ENCODE measurements at places on chromosomes 2 and 18.

GRCh38 chr2:47606172-47606571 is 176.8 kb upstream of the MSH6 start:
- no peak for DNase-seq

- no peak for DNase-seq
Observed at GRCh38 chr2:138213084-138213483, 248.8 kb downstream of the HNMT start.

DNA sequence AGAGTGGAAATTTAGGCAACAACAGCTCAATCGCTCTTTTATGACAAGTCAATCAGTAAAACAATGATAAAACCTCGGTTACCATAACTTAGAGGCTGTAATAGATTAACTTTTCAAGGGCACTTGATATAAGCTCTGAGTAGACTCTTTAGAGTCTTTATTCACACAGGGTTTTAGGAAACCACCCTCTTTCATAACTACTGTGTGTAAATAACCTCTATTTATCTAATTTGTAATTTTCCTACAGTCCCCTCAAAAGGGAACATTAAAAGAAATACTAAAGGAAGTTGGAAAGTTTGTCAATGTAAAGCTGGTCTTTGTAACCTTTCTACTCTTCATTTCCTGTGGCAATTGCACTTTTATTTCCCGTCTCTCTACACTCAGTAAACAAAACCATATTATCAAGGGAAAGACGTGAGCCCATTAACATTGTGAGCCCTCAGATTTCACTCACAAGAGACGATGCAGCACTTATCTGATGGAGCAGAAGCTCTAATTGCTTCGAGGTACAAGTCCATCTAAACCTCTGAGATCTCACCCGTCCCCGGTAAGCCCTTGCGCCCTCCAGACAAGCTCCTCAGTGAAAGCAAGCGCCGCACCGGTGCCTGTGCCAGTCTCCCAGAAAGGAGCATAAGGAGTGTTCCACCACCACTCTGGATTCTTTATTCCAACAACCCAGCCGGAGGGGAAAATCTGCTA is 1.1 kb upstream of the HOXD1 start:
- DNase-seq = no peak

DNA sequence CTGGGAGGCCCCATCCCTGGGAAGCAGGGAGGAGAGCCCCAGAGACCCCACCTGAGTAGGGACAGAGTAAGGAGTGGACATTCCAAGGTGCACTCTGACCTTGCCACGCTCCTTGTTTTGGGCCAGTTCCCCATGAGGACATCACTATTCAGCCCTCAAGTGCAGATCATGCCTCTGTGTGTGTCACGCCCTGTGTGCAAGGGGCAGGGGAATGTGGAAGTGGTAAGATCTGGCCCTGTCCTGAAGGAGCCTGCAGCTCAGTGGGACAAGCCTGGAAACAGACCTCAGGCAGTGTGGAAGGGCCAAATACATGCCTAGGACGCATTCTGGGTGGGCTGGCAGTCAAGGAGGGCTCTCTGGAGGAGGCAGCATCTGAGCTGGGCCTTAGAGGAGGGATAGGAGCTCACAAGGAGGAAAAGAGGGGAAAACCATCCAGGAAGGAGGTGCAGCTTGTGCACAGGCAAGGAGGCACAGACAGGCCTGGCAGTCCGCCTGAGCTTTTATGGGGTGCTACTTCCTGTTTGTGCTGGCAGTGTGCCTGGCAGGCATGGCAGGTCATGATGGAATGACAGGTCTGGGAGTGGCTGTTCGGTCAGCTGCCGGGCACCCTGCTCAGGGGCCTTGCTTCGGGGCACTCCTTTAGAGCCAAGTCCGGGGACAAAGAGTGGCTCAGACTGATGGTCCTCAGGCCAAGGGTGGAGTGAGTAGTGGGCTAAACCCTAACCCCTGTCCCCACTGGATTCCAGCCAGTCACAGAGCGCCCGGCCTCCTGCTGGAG is 3.3 kb downstream of the KLHL30 start:
- DNase-seq = no peak

- DNase-seq = no peak
Observed at GRCh38 chr2:161426455-161426921, 10.4 kb downstream of the TBR1 start.

GRCh38 chr2:118576109-118576855 is 271.2 kb downstream of the EN1 start:
- no peak for DNase-seq

- DNase-seq = no peak
Observed at GRCh38 chr2:171181064-171182049, 20.7 kb upstream of the TLK1 start.

DNA sequence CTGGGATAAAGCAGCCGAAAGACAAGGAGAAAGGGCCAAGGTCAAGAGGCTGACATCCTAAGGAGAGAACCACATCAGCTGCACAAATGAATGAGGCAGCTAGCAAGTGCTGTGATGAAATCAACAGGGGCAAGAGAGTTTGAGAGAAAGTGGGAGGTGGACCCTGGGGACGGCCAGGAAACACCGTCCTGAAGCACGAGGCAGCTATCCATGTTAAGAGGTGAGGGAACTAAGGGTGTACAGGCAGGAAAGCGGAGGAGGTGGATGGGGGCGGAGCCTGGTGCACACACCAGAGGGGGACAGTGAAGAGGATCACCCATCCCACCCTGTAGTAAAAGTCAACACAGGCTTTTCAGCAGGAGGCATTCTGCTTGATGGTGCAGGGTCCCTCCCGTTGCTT is 52.4 kb downstream of the HDLBP start:
- no peak for DNase-seq

GRCh38 chr18:11736656-11737055 is 47.6 kb downstream of the GNAL start:
- no peak for DNase-seq

- no peak for DNase-seq
Observed at GRCh38 chr2:100365434-100365833, 43.1 kb upstream of the LONRF2 start.
